ENCODE measurements at places on chromosomes 12 and 14.

- no peak for DNase-seq
These were observed 2.7 kb downstream of the DEGS2 start for GRCh38 chr14:100156776-100157175.

DNA sequence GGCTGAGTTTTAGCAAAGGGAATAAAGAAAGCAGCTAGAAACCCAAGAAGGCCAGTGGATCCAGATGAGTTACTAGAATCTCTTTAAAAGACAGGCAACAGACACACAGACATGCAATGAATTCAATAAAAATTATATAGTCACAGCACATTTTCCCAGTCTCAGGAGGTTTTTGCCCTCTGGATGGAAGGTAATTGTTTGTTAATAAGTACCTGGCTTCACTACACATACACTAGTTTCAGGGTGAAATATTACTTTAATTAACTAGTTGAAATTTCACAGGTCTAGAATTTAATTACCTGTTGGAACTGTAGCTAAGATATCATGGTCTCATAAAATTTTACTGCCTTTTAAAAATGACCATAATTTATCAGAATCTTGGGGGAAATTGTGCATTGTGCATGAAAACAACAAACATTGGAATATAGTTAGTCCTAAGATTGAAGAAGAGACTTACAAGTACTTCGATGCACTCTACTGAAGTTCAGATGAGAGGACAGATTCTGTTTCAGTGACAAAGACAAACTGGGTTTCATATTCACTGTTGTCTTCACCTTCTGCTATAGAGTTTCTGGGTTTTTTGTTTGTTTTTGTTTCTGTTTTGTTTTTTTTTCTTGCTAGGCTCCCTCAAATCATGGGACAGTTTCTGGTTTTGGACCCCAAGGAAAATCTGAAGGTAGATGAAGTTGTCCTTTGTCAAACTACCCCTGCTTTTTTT is 277.0 kb upstream of the GARIN6 start:
- no peak for DNase-seq

DNA sequence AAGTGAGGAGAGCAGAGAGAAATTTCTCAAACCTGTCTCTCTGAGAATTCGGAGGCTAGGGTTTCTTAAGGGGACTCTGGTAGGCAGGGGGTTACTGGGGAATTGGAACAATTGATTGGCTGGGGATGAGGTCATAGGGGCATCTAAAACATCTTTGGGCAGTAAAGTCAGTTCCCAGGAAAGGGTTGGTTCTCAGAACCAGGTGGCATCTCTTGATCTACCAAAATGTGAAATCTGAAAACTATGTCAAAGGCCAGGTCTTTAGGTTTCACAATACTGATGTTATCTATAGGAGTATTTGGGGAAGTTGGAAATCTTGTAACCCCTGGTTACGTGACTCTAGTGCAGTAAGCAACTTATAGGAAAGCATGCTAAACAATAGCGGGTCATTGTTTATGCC is 6.9 kb downstream of the C12orf75 start:
- no peak for DNase-seq

DNA sequence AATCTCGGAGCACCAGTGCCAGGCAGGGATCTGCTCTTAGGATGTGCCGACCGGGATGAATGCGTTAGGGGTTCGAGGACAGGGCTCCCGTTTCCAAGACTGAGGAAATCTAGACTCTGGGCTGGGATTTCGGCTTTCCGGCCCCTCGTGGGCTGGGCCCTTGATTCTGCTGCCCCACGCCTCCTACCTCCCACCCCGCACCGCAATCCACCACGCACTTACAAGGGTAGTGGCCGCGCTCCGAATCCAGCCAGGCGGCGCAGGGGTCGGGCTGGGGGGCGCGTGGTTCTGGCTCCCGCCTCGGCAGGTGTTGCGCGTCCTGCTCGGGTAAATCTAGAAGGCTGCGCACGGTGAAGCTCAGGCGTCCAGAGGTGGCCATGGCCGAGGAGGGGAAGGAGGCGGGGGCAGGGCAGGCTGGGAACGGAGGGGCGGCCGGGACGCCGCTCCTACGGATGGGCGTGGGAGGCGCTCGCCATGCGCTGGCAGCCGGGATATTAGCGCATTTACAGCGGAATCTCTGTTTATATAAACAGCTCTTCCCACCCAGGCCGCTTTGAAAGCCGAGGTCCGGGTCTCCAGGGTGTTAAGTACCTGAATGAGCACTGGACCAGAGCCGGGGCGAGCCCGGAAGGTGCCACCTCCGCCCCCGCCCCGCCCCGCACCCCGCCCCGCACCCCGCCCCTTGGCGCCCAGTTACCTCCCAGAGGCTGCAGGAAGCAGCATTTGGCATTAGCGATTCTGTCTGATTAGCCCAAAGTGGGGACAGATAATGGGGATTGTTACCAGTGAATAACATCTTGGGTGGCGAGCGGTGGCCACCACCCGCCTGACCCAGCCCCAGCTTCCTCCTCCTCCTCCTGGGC is at the start of gene NKX2-8:
Gene NKX2-8 (minus strand): TSS at position 604 of the 863 bp plus-strand sequence. CDS start 225 bp downstream, at position 379.
- no peak for DNase-seq

DNA sequence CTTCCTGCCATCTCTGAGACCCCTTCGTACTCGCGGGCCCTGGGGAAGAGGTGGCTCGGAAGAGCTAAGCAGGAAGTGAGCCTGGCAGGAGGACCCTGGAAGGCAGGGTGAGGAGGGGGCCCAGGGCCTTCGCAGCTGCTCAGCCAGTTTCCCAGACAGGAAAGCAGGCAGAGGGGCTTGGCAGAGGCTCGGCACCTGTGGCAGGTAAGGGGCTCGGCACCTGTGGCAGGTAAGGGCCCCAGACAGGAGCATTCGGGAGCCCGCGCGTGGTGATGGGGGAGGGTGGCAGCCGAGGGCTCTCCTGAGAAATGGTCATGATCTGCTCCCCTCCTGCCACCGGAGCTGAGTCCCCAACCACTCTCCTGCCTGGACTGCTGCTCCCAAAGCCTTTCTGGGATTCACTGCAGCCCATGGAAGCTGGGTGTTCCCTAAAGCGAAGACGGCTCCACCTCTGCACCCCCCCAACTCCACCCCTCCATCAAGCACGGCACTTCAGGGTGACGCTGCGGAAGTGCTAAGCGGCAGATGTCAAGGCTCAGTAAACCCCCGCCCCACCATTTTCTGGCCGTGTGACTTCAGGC is 63.2 kb downstream of the PRIMA1 start:
- DNase-seq, result no peak

DNA sequence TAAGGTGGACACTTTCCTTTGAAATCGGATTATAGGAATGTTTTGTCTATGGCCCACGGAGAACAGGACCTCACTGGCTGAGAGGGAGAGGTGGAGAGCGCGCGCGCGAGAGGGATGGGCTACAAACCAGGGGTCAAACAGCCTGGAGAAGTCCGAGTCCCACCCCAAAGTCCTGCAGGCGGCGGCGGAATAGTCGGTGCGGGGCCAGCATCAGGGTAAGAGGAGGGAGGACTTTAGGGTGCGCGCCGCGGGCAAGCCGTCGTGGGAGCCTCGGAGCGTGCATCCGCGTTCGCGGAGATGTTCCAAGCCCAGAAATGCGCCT is 3.3 kb upstream of the HOXC8 start:
- DNase-seq, result no peak

DNA sequence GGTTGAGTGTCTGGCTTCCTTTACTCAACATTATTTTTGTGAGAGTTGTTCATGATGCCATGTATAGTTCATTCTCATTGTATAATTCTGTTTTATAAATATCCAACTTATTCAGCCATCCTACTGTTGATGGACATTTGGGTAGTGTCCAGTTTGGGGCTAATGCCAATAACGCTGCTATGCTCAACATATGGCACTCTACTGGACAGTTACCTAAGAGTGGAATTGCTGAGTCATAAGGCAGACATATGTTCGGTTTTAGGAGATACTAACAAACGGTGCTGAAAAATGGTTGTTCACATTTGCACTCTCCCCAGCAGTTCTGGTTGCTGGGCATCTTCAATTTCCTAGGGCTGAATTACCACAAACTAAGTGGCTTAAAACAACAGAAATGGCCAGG is 28.7 kb upstream of the P2RX4 start:
- DNase-seq, result no peak

DNA sequence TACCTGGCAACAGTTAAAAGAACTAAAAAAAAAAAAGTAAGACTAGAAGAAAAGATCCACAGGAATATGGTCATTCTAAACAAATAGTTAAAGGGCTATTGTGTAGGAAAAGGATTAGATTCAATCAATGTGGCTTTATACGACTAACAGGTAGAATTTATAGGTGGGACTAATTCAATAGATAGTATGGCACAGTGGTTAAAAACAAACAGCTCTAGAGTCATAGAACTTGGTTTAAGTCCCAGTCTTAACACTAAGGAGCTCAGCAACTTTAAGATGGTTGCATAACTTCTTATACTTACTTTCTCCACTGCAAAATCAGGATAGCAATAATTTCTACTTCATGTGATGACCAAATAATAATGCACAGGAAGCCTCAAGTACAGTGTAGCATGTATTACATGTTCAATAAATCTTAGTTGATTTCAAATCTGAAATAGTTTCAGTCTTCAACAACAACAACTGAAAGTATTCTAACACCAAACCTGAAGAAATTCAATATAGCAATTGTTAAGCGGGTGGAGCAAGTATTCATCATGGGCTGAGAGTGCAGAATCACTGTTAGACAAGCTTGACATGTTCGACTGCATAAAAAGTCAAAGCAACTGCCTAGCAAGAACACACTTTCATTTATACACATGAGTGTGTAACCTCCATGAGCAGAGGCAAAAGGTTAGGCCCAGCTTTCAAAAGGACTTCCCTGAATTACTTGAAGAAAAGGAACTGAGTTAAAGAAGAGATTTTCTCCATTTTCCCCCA is 50.4 kb downstream of the ITPR2 start:
- DNase-seq, result no peak

GRCh38 chr12:4151362-4152121 is 122.0 kb upstream of the CCND2 start:
- DNase-seq, result no peak

GRCh38 chr12:112439769-112440168 is 21.0 kb downstream of the PTPN11 start:
- DNase-seq, result no peak

GRCh38 chr12:22882559-22882958 is 257.6 kb downstream of the ETNK1 start:
- DNase-seq, result no peak

- no peak for DNase-seq
These were observed 114.4 kb downstream of the ZFP36L1 start for GRCh38 chr14:68678471-68678870.

- DNase-seq, result no peak
These were observed 90.0 kb downstream of the GCH1 start for GRCh38 chr14:54812617-54813016.

- DNase-seq, result peak; percentile 81
These were observed 363.4 kb downstream of the NUAK1 start for GRCh38 chr12:105775343-105775742.

- DNase-seq, result no peak
These were observed 41.4 kb downstream of the ACTN1 start for GRCh38 chr14:68937471-68938270.

- DNase-seq, result no peak
These were observed 64.4 kb downstream of the TGFB3 start for GRCh38 chr14:75917322-75917945.

GRCh38 chr12:17206553-17206952 is 600.6 kb upstream of the LMO3 start:
- no peak for DNase-seq

GRCh38 chr12:95237315-95237714 is 19.7 kb downstream of the VEZT start:
- DNase-seq, result no peak

- DNase-seq, result no peak
These were observed 66.5 kb upstream of the CAND1 start for GRCh38 chr12:67202678-67203012.

GRCh38 chr14:68690089-68690958 is 102.5 kb downstream of the ZFP36L1 start:
- no peak for DNase-seq

DNA sequence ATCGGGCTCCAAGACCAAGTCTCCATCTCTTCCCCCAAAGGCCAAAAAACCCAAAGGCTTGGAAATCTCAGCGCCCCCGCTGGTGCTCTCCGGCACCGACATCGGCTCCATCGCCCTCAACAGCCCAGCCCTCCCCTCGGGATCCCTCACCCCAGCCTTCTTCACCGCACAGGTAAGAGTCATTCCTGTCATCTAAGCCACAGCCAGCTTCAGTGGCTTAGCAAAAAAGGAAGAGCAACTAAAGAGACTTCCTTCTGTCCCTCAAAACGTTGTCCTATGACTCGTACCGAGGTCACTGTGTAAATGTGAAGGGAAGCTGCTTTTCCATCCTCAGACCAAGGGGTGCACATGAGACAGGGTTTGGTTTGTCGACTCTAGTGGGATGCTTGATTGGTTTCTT is 53.4 kb downstream of the ELK3 start:
- DNase-seq, result no peak

GRCh38 chr14:31660191-31660590 is 99.0 kb downstream of the NUBPL start:
- DNase-seq, result no peak

DNA sequence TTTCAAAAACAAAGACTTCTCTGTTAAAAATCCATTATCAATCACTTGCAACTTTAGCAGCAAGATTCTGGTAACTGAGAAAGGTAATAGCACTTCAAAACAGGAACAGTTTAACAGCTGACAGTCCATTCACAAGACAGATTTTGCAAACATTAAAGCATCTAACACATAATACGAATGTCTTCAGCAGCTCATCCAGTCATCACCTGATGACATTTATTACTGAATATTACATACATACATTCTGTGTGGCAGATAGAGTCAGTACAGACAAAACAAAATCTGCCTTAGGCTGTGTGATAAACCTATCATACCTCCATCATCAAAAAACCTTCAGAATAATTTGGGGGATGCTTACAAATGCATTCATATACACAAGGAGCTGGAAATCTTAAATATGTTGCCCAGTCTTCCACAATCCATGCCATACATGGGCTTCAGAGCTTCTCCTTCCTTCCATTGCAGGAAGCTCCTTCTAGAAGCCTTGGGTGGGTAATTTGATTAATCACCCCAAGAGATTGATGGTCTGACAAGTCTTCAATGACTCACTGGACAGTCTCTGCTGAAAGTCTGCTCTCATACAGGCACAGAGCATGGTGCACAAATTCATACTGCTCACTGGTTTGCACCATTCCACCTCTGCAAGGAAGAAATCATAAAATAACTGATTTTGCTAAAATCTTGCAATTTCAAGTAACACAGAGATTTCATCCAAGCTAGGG is 1.6 kb upstream of the PTPRB start:
- no peak for DNase-seq

GRCh38 chr12:116339062-116339461 is 61.6 kb upstream of the MED13L start:
- no peak for DNase-seq

Measured in NCI-H187 treated with DMSO at 0.1 percent for 48 hours (cell line).